NCI-H1436 treated with DMSO at 0.1 percent for 48 hours (cell line): ENCODE measurements at places on chromosomes 7 and 10.

DNA sequence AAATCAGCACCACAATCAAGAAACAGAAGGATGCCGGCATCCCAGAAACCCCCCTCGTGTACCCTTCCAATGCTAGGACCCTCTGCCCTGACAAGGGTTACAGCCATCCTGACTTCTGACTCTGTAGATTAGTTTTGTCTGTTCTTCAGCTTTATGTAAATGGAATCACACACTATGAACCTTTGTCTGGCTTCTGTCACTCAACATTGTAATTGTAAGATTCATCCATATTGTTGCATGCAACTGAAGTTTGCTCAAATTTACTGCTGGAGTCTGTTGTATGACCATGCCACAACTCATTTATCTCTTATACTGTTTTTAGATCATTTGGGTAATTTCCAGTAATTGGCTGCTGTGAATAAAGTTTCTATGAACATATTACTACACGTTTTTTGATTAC lies 8.4 kb downstream of the IKZF5 start:
- DNase-seq, result no peak

DNA sequence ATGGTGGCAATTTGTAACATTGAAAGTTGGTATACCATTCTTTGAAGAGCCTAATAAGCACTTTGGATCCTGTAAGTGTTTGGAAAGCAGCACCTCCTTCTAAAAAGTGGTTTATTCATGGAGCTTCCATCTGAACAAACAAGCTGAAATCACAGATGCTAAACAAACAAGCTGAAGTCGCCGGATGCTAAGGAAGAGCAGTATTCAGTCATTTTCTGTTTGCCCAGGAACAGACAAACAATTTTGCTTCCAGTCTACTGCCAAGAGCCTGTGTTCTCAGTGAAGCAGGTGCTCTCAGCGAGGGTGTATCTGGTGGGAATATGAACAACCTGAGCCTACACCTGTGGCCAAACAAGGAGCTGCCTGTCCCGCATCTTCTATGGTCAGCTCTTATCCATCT lies 6.3 kb downstream of the COL28A1 start:
- peak; percentile 44 for DNase-seq

DNA sequence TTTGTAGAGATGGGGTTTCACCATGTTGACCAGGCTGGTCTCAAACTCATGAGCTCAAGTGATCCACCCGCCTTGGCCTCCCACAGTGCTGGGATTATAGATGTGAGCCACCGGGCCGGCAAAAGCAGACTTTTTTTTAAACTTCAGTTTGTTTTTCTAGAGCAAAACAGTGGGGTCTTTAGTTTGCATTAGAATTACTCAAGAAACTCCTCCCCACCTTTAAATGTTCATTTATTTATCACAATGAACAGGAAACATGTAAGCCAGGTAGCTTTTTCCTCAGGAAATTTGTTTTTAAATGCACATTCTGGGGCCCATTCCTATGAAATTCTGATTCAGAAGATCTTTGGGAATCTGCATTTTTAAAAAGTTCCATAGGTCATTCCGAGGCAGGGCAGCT lies 56.0 kb upstream of the JAZF1 start:
- DNase-seq, result no peak

DNA sequence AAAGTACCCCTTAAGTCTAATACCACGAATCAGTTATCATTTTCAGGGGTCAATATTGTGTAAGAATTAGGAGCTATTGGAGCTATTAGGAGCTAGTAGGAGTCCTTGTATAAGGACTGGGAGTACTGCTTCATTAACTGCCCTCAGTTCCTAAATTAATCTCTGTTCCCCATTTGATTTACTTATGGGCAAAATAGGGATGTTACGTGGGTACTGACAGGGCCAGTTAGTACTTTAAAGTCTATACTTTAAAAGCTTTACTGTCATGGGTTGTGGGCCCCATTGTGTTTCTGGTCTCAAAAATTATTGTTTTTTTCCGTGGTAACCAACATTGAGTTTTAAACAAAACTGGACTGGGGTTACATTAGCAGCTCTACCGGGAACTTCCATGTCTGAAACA lies 60.3 kb downstream of the PRKAR2B start:
- no peak for DNase-seq

DNA sequence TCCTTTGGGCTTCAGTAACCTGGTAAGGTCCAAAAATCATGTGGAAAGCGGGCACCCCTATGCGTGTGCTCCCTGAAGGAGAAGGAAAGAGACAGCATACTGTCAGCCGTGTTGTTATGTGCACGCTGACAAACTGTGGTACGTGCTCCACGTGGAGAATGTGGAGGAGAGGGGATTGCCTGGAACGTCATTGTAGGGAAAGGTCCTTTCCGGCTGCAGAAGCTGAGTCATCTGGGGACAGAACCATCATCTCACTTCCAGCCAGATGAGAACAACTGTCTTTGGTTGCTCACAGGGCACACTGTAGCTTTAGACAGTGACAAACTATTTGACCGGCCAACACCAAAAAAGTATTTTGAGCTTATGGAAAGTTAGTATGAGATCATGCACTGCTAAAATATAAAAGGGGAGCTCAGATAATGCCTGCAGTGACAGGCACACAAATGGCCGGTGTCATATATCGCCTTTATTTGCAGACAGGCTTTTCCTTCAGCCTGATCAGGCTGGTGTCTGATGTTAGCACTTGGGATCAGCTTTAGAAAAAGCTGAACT lies 38.8 kb upstream of the GRB10 start:
- DNase-seq, result no peak

- DNase-seq, result no peak
Observed at GRCh38 chr10:122086416-122087240, 97.7 kb downstream of the TACC2 start.

DNA sequence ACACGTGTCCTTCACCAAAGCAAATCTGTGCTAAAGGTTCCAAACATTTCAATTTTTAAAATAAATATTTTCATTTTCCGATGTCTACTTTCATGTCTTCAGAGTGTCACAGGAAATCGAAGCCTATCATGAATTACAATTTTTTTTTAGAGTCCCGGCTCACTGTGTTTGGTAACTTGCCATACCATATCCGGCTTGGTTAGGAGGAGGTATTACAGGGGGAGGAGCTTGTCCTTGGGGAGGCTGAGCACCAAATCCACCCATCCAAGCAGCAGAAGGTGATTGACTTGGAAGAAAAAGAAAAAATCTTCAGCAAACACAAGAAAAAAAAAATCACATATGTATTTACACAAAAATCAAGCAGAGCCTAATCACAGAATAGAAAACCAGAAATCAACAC lies 21.3 kb downstream of the TIAL1 start:
- DNase-seq, result no peak

- no peak for DNase-seq
Observed at GRCh38 chr10:61049386-61049785, 105.4 kb upstream of the RHOBTB1 start.

GRCh38 chr10:116667484-116667883 lies 46.7 kb downstream of the PNLIPRP2 start:
- no peak for DNase-seq

- DNase-seq, result no peak
Observed at GRCh38 chr10:47353351-47353750, 5.2 kb downstream of the RBP3 start.

DNA sequence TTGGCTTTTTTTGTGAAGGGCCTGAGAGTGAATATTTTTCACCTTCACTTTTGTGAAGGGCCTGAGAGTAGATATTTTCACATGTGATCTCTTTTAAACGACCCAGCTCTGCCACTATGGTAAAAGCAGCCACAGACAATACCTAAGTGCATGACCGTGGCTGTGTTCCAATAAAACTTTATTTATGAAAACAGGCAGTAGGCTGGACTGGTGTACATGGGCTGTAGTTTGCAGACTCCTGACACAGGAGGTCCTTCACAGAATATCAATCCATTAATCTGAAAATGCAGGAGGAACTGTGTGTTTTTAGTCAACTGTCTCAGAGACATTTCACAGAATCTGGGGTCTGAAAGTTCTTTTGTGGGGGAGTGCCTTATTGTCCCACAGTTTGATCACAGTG lies 186.9 kb downstream of the PRKCQ start:
- DNase-seq, result no peak

DNA sequence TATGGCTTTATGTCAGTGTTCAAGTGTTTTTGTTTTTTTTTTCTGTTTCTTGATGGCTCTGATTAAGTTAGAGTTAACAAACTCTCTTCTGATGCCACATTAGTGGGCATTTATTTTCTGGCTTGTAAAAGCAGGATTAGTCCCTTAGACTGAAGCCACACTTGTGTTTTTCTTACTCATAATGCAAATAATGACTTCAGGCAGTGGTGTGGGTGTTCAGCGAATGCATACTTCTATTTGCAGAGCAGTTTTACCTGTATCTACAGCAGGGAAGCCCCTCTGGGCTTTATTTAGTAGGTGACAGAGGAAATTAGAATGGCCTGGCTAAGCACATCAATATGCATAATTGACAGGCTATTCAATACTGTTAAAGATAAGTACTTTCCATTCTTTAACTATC lies 79.9 kb downstream of the CNNM2 start:
- DNase-seq, result no peak

- no peak for DNase-seq
Observed at GRCh38 chr10:88851706-88852105, at the start of gene ANKRD22. TSS of gene ANKRD22 (minus strand) at chr10:88851844. CDS start at chr10:88851607, 237 bp downstream.

DNA sequence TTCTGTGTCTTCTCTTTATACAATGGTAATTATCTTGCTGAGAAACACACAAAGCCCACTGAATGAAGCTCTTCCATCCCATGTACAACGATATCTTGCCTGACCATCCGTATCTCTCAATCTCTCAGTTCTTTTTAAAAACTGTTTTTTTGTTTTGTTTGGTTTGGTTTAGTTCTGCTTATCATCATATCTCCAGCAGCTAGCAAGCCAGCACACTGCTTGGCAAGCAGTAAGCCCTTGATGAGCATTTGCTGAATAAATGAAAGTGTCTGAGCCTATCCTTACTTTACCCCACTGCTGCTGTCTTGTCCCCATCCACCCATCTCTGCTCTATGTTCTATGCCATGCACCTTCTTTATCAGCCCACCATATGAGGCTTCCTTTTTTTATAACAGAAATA lies 34.2 kb downstream of the ITGB1 start:
- no peak for DNase-seq

- DNase-seq, result no peak
Observed at GRCh38 chr10:34845070-34845469, 30.0 kb upstream of the PARD3 start.

DNA sequence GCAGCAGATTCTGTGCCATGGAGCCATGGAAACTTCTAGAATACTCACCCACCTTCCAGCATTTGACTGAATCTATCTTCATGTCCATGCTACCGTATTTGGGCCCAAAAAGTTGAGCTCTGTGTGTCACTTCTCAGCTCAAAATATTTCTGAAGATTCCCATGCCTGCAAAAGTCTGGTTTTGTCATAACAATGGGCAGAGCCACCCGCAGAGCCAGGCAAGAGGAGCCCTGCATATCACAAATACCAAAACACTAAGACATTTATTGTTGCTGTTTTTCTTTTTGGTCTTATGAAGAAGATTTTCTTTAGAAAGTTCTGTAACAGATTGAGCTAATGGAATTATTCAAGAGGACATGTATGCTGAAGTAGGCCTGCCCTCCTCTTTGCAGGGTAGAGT lies 68.1 kb downstream of the PRTFDC1 start:
- no peak for DNase-seq

GRCh38 chr10:77859200-77859864 lies 67.2 kb downstream of the DLG5 start:
- DNase-seq, result no peak

GRCh38 chr7:22482503-22482902 lies 17.5 kb downstream of the STEAP1B start:
- no peak for DNase-seq

DNA sequence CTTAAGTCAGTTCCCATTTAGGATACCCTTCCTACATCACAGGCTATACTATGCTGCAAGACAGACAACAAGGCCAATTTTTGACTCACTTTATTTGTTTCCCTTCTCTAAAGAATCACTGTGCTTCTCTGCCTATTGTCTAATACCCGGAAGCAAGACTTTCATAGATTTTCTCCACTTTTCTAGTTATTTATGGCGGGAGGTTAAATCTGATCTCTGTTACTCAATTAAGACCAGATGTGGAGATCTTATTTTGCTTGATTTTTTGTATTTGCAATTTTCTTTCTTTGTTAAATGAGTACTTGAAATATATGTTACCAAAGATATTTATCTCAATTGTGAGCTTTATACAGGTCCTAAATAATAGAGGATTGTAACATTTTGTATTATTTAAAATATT lies 511.5 kb downstream of the ATRNL1 start:
- no peak for DNase-seq

GRCh38 chr7:106053109-106053508 lies 59.0 kb downstream of the SYPL1 start:
- no peak for DNase-seq

- no peak for DNase-seq
Observed at GRCh38 chr7:104653825-104654401, 325.5 kb downstream of the LHFPL3 start.

DNA sequence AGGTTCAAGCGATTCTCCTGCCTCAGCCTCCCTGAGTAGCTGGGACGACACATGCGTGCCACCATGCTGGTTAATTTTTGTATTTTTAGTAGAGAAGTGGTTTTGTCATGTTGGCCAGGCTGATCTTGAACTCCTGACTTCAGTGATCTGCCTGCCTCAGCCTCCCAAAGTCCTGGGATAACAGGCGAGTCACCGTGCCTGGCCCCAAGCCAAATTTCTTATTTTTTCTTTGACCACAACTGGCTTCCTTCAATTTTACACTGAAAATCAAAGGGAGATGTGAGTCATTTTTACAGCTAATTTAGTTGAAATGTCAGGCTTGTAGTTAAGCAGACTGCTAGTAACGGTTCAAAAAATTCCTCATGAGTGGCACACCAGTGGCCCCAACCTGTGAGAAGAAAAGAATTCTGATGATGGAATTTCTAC lies 7.8 kb downstream of the RNF216 start:
- no peak for DNase-seq

DNA sequence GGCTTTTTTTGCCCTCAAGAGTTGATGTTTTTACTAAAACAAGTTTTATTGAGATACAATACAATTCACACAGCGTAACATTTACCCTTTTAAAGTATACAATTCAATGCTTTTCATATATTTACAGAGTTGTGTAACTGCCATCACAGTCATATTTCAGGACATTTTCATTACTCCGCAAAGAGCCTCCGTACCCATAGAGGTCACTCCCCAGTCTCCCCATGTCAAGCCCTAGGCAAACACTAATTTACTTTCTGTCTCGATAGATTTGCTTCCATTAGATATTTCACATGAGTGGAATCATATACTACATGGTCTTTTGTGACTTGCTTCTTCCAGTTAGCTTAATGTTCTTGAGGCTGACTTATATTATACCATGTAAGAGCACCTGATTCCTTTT lies 183.8 kb downstream of the PRKCQ start:
- no peak for DNase-seq

- no peak for DNase-seq
Observed at GRCh38 chr10:114566064-114566463, 92.0 kb downstream of the ABLIM1 start.

GRCh38 chr7:30817371-30817767 lies 46.2 kb downstream of the MINDY4 start:
- DNase-seq, result no peak
